NCI-H1694 treated with DMSO at 0.1 percent for 48 hours (cell line): ENCODE measurements at places on chromosomes 16 and 17.

GRCh38 chr16:11582157-11582814 is 4.4 kb downstream of the LITAF start:
- no peak for DNase-seq

DNA sequence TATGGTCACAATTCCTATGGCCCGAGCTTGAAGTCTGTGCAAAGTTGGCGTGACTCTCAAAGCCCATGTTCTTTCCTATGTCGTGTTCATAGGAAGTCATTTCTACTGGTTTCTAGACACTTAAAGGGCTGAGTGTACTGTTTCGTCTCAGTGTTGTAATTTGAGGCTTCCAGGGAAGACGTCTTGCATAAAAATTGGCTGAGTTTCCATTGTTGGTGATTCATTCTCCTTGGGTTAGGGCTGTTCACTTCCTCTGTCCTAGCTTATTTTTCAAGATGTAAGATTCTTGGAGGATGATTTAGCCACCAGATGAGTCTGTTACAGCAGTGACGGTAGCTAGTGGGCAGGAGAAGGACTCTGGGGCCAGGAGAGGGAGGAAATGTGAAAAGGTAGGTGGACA is 43.1 kb downstream of the PIK3R5 start:
- no peak for DNase-seq

DNA sequence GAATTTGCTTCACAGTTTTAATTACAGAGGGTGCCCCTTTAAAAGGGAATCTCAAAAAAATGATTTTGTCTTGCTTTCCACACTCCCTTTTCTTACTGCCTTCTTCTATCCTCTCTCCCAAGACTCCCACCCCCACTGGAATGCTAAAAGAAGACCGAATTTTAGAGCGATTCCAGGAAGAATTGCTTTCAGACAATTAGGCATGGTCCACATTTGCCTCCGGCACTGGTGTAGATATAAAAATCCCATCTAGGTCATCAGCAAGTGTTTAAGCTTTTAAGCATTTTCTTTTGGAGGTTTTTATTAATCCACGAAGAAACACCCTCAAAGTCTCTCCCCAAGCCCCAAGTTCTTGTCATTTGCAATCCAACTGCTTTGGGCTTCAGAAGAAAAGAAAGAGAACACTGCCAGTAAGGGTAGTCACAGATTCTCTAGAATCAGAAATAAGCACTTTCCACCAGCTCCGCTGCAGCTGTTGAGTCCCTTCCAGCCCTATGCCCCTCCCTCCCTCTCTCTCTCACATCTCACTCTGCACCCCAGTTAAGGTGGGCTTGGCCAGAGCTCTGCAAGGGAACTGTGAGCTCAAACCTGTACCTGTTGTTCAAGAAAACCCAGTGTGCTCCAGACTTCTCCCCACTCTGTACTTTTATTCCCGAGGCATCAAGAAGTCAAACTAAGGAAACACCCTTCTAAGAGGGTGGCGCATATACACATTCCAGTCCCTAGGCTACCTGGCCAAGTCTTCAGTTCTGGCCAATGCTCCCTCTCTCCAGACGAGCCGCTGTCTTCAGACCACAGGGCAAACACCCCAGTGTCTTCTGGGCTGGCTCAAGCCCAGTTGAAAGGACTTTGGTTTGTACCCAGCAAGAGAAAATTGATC is 170.2 kb downstream of the RGS9 start:
- DNase-seq: no peak

GRCh38 chr17:29740017-29740416 is 117.3 kb upstream of the CORO6 start:
- DNase-seq: no peak

DNA sequence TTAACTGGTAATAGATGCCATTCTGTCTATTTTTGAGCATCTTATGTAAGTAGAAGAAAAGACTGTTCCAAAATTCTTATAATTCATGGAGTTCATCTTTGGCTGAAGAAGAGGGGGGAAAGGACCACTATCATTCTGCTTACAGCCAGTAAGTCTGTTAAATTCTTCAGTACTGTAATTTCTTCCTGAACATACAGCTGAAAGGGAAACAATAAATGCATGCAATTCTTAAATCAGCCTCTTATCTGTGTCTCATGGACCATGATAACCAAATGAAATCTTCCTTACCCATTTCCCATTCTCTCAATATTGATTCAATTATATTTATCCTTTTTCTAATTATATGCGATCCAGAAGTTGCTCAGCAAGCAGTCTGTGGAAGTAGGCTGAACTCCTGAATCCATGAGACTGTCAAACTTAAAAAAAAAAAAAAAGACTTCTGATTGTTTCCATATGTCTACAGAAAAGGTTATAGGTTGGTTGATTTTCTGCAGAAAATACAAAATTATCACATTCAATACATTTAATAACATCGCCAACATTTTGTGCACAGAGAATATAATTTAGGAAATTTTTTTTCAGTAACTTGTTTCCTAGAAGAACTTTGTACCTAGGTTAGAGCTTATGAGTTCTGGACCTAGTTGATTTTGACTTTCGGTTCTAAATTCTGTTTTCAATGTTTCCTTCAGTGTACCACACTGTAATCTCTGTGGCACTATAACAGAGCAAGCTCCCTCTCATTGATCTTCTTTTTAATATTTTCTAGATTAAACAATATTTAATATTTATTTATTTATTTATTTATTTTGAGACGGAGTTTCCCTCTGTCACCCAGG is 1.2 kb upstream of the ABCA9 start:
- DNase-seq: no peak

DNA sequence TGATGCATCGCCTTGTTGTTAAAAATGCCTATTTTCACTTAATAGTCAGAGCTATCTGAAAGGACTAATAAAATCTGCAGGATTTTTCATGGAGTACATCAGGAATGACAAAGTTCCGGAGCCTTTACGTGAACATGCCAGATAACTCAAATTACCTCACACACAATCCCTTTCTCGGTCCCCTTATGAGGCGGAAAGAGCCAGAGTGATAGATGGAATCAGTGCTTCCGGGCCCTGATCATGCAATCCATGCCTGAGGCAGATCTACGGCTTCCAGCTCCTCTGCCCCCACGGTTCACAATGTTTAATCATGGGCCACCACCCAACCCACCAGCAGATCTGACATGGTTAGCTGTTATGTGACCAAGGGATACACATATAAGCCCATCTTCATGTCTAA is 17.0 kb downstream of the VPS53 start:
- DNase-seq: no peak

- no peak for DNase-seq
Measured at GRCh38 chr17:74604200-74604599, 12.1 kb upstream of the CD300LD start.

GRCh38 chr16:85510041-85510659 is 103.0 kb upstream of the GSE1 start:
- DNase-seq: no peak

GRCh38 chr17:12911239-12911638 is 106.6 kb downstream of the ELAC2 start:
- no peak for DNase-seq

DNA sequence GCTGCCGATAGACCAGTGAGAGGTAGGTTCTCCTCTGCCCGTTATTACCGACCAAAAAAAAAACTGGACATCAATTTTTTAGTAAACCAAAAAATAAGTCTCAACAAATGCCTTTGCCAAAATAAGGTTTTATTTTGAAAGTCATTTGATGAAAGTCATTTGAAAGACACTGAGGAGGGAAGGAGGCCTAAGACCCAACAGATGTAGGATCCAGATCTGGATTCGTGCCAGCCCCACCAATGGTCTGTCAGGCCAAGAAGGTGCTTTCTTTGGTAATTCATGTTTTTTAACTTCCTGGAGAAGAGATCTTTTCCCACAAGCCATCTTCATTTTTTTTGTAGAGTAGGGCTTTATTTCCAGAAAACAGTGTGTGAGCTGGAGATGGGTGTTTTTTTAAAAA is 18.1 kb downstream of the NTAN1 start:
- no peak for DNase-seq

GRCh38 chr16:70614208-70614951 is 32.0 kb upstream of the IL34 start:
- no peak for DNase-seq

- no peak for DNase-seq
Measured at GRCh38 chr16:74439685-74440084, 18.4 kb upstream of the CLEC18B start.

DNA sequence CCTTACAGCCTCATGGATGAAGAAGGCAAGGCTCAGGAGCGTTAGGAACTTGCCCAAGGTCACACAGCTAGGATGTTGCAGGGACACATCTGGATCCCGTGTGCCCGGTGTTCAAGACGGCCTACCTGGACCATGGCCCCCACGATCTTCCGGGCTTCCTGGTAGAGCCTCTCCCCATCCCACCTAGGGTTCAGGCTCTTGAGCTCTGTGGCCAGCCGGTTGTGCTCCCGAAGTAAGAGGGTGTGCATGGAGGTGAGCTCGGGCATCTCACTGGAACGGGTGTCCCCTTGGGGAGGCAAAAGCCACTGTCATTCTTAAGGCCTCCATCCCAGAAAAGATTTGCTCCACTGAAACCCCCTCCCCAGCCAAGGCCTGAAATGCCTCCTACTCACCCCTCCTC is 5.3 kb downstream of the MPO start:
- DNase-seq: no peak

GRCh38 chr17:59483860-59484259 is 81.5 kb upstream of the DHX40 start:
- no peak for DNase-seq

DNA sequence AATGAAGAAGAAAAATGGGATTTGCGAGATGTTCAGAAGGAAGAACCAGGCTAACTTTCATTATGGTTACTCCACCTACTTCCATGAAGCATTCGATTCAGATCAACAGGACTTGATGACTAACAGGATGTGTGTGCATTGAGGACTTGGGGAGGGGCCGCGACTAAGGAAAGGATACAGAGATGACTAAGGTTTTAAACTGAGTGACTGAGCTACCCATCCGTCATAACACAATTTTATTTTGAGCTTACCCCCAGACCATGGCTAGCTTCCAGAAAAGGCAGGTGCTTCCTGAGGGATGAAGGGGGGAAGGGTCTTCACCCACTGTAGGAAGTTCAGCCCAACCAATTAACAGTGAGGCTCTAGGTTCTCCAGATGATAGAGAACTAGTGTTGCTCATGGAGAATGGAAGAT is 2.5 kb upstream of the CDYL2 start:
- DNase-seq: no peak

GRCh38 chr16:70430667-70431536 is 8.0 kb downstream of the ST3GAL2 start:
- DNase-seq: no peak

GRCh38 chr17:18990331-18990730 is 14.2 kb downstream of the FAM83G start:
- DNase-seq: peak; percentile 96

DNA sequence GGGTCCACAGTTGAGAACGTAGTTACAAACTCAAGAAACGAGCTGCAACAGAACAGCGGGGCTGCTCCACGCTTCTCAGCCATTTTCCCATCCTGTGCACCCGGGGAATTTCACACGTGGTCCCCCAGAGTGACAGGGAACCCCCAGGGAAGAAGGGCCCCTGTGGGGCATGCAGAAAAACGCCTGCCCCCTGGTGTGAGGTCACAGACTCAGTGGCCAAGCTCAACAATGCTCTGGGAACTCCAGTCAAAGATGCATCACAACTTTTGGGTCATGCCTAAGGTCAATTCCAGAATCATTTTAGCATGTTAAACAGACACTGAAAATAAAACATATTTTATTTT is 115.4 kb downstream of the ZNF778 start:
- DNase-seq: no peak

- no peak for DNase-seq
Measured at GRCh38 chr17:3892095-3892998, 506 bp downstream of the CAMKK1 start.

DNA sequence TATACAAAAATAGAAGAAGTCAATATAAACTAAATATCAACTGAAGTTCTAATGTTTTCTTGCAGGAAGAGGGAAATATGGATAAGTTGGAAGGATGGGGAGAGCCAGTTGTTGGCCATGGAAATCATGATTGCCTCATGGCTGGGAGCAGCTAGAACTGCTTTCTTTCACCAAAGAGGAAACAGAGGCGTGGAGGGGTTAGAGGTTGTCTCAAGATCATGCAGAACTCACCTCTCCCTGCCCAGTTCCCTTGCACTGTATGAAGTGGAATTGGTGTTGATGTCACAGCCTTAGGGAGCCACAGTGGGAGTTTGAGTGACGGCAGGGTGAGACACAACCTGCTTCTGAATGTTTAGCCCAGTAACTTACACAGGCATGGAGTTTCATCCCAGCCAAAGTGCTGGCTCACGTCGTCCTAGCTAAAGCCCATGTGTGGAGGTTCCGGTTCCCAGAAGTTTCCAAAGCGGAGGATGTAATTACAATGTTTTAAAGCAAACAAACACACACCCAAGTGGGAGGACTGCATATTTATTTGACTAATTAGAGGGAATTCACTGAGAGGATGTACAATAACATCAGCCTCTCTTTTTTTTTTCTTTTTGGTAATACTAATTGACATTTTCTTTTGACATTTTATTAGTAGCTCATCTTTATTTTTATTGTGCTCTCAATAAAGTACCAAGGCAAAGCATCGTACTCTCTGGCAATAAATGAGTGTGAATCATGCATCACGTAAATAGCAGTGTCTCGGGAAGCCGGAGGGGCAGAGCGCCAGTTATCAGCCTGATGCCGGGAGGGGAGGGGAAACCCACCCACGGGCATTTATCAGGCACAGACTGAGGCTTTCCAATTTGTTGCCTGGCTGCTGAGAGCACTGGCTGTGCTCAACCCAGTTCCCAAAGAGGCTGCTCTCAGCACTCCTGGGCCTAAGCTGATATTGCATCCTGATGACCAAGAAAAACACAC is 118.7 kb upstream of the CDH5 start:
- no peak for DNase-seq

DNA sequence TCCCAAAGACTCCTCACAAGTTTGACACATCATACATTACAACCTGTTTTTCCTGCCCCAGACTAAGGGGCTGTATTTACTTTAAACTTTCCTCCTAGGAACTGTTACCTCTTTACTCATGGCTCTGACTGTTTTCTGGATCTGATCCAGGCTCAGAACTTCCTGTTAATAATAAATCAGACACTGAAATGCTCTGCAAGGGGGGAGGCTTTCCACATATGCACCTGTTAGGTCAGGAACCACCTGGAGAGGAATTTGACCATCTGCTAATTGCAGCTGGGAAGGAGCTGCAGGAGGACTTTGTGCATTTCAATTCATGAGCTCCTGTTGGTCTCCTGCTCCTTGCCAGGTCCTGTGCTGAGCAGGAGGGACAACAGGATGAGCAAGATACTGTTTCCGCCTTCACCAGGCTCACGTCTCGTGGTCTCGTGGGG is 476.9 kb upstream of the CDH5 start:
- DNase-seq: no peak

- no peak for DNase-seq
Measured at GRCh38 chr16:8888951-8889892, 7.1 kb downstream of the LITAFD start.

- DNase-seq: no peak
Measured at GRCh38 chr17:57422574-57423164, 166.3 kb downstream of the MSI2 start.
